ENCODE measurements at places on chromosomes 13 and 19.

DNA sequence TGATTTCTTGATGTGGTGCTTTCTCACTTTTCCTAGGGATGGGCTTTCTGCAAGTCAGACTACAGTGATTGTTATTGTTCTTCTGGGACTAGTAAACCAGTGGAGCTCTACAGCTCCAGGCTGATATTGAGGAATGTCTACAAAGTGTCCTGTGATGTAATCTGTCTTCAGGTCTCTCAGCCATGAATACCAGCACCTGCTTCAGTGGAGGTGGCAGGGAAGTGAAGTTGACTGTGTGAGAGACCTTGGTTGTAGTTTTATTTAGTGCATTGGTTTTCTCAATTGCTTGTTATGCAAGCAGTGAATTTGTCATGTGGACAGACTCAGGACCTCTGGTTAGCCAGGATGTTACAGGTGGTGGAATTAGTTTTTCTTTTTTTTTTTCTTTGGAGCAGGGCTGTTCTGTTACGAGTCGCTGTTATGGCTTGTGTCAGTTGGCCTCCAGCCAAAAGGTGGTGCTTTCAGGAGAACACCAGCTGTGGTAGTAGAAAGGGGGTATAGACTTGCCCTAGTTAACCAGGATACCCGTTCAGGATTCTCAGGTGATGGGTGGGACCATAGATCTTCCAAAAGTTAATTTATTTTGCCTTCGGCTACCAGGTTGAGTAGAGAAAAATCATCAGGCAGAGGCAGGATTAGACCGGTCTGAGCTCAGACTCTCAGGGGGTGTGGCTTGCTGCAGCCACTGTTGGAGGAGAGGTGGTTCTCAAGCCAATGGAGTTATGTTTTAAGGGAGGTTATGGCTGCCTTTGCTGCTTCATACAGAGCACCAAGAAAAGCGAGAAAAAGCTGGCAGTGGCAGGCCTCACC is 11.9 kb upstream of the ZNF675 start:
- no peak for DNase-seq

DNA sequence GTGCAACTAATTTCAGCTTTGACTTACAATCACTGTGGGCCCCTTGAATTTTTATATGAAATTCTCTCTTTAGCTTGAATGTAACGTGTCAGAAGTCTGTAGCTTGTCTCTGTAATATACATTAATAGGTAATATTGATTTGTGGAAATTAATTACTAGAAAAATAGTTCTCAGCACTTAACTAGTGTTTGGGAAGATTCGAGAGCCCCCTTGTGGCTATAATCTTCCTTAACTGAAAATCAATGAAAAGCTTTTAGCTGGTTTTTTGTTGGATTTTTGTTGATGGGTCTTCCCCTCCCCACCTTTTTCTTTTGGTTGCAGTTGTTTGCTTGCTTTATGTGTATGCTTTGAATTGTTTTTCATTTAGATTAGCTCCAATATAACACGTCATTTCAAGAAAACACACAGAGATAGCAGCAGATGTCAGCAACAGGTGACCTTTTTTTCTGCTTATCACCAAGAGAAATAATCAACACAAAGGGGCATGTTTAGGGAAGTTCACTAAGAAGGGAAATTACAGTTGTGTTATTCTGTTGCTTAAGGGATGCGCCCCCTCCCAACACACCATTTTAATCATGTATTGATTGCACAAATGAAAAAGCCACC is 176.8 kb downstream of the OXGR1 start:
- no peak for DNase-seq

- no peak for DNase-seq
Observed at GRCh38 chr13:48726711-48727110, 73.0 kb downstream of the CYSLTR2 start.

- DNase-seq: no peak
Observed at GRCh38 chr13:64591971-64592370, 2638.2 kb downstream of the PCDH9 start.

DNA sequence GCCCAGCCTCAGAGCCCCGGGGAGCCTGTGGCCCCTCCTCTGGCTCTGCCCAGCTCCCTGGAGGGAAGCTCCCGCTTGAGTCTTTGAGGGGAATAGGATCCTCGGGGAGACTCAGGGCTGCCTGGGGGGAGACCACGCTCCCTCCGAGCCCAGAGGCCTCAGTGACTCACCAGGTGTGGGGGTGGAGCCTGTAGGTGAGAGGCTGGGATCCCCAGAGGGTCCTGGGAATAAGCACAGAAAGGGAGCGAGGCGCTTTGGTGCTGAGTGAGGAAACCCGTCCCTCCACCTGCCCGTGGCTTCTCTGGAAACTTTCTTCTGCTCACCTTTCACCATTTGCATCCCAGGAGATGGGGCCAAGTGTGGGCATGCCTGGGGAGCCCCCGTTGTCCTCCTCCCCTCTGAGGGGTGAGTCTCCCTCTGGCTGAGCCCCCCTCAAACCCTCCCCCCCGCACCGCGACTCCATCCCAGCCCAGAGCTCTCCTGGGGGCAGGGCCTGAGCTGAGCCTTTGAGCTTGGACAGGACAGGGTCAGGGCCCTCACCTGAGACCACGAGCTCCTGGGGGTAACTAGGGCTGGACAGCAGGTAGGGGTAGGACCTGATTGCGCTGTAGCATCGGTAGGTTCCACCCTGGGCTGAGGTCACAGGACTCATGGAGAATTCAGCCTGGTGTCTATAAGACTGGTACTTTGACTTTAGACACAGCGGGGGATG is 2.7 kb downstream of the LILRB5 start:
- DNase-seq: no peak

DNA sequence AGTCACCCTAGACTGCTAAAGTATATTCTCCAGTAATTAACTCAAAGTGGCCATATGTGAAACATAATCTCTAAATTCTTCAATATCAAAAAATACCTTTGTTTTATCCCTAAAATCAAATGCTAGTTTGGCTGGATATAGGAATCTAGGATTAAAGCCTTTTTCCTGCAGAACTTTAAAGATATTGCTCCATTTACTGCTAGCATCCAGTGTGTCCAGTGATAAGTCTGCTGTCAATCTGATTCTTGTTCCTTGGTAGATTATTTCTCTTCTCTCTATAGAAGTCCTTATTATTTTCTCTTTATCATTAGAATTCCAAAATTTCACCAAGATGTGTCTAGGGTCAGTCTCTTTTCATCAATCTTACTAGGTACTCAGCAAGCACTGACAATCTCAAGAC is 384.6 kb downstream of the FGF14 start:
- no peak for DNase-seq

DNA sequence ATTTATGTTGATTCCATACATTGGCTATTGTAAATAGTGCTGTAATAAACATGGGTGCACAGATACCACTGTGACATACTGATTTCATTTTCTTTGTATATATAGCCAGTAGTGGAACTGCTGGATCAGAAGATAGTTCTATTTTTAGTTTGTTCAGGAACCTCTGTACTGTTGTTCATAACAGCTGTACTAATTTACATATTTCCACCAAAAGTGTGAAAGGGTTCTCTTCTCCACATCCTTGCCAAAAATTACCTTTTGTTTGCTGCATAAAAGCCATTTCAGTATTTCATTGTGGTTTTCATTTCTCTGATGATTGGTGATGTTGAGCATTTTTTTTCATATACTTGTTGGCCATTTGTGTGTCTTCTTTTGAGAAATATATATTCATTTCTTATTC is 1962.1 kb downstream of the PCDH9 start:
- DNase-seq: no peak

- DNase-seq: no peak
Observed at GRCh38 chr13:44759384-44760360, 183.5 kb upstream of the TSC22D1 start.

DNA sequence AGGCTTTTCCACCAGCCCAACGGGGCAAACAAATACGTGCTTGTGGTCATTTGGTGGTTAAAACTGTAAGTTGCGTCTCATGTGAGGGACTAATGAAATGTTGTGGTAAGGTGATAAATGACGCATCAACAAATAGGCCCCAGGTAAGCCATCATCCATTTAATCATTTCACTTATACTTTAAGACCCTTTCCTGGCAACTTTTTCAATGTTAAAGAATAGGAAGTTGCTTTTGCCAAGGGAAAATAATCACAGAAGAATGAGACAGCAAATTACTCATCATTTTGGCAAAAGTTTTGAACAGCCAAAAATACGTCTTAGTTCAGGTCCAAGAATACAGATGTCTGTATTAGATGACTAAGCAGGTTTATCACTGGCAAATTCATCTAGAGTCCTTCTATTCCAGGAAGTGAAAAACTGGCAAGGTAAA is 660.4 kb downstream of the SLITRK1 start:
- DNase-seq: no peak

GRCh38 chr13:30401347-30401746 is 20.9 kb upstream of the UBE2L5 start:
- no peak for DNase-seq

DNA sequence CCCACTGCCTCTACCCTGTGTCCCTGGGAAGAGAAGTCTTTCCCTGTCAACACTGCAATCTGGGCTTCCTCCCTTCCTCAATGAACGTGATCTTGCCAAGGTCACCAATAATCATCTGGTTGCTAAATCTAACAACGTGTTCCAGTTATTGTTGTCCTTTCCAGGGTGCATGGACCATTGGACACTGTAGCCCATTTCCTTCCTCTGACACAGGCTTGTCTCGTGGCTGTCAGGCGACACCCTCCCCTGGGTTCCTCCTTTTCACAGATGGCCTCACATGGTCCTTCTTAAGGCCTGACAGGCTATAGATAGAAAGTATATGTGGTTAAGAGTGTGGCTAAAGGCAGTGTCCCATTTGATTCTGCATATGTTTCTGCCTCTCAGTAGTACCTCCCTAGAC is 67.7 kb upstream of the STARD13 start:
- DNase-seq: no peak

- no peak for DNase-seq
Observed at GRCh38 chr19:41221514-41222205, 2.6 kb downstream of the AXL start.

- DNase-seq: no peak
Observed at GRCh38 chr13:37039896-37040295, 19.6 kb downstream of the SUPT20H start.

DNA sequence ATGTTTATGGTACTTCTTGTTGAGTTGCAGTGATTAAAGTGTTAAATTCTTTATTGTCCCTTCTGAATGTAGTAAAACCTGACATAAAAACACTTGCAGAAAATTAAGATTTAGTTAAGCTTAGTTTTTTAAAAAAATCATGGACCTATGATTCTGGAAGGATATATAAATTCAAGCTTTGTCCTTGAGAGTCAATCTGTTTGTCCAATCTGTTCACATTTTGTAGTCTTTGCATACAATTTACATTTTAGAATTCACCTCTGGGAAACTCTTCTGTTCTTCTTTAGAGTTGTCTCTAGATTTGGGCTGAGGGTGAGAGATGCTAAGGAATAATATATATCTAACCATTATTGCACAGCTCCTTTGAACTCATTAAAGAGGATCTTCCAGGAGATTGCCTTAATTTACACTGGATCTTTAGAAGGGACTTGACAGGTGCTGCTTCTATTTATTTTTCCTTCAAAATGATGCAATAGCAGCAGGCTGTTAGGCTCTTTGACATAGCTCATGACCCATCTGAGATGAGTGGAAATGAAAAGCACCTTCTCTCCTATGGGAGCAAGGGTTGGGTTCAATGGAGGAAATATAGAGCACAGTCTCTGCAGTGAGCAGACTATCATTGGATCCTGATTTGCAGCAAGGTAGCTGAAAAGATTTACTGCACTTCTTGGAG is 433.9 kb downstream of the GPC6 start:
- DNase-seq: no peak

DNA sequence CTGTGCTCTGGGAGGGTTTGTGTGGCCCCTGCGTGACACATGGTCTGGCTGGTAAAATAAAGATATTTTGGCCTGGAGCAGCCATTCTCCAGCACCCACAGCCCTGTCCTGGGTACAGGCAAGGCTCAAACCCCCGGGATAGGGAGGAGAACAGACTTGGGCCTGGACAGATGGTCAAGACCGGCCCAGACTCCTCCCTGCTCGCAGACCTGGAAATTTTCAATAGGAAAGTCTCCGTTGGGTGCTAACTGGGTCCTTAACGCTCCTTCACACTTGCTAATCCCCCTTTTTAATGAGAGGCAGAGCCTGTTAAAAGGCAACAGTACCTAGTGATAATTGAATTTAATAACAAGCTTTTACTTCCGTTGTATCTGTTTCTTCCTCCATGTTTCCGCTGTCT is 2.5 kb downstream of the PALM start:
- no peak for DNase-seq

All from activated naive CD8-positive, alpha-beta T cell treated with anti-CD3 and anti-CD28 coated beads, Interleukin-2, amount 10 ng/mL, durations not matched to agents 7 days and 5 days (primary cell).